Retina (tissue), 1 donor: ENCODE measurements at places on chromosomes 6 and 20.
A peak's percentile ranks its signal among the peaks of the same experiment; 100 is the strongest.

GRCh38 chr6:149925253-149925973, 2.5 kb upstream of the RAET1G start:
- DNase-seq = peak; percentile 65

DNA sequence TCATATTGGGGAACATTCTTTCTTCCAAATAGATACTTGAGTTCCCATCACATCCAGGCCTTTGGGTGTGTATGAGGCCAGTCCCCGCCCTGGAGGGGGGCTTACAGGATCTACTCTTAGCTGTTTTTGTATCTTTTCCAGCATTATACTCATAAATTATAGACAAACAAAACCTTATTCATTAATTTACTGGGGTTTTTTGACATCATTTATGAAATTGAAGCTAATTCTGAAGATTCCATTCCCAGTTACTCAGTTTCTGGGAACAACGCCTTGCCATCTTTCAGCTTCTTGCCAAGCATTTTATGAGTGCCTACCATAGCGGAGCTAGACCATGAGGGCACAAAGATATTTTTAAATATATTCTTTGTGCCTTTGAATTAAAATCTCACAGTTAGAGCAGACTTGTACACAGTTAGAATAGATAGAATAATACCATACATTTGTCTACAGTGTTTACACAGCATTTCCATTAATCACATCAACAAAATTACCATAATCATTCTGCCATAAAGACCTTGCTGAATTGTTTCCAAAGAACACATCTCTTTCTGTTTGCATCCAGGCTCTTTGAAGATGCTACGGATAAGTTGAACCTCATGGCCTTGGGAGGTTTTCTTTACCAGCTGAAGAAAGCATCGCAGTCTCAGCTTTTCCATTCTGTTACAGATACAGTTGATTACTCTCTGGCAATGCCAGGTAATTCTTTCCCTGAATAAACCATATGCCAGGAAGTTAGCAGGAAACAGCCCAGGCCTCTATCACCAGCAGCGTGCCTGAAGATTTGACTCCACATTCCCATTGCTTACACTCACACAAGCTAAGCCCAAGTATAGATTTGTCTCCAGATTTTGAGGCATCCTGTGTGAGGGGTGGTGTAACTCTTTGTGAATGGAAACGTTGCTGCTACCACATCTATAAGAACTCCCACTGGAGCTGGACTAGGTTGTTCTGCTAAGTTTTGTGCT, 75.4 kb upstream of the PBOV1 start:
- DNase-seq = no peak

- DNase-seq = no peak
Measured at GRCh38 chr6:45718131-45718530, 297.5 kb downstream of the CLIC5 start.

DNA sequence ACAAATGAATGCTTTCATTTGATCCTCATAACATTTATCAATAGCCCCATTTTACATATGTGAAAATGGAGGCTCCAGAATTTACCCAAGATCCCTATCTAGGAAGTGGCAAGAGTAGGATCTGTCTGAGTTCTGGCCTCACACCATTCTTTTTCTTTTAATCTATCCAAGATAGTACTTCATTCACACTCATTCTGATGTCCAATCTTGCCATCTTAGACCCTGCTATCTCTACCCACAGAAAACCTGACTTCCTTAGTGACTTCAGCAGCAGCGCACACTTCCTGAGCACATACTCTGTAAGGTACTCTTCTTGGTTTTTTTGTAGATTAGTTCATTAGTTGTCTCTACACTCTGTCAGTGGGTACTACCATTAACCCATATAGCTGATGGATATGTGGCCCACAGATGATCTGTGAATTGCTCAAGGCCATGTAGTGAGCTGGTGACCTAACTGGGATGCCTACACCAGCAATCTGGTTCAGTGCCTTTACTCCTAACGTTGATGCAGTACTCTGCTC, 36.3 kb downstream of the COX4I2 start:
- no peak for DNase-seq

DNA sequence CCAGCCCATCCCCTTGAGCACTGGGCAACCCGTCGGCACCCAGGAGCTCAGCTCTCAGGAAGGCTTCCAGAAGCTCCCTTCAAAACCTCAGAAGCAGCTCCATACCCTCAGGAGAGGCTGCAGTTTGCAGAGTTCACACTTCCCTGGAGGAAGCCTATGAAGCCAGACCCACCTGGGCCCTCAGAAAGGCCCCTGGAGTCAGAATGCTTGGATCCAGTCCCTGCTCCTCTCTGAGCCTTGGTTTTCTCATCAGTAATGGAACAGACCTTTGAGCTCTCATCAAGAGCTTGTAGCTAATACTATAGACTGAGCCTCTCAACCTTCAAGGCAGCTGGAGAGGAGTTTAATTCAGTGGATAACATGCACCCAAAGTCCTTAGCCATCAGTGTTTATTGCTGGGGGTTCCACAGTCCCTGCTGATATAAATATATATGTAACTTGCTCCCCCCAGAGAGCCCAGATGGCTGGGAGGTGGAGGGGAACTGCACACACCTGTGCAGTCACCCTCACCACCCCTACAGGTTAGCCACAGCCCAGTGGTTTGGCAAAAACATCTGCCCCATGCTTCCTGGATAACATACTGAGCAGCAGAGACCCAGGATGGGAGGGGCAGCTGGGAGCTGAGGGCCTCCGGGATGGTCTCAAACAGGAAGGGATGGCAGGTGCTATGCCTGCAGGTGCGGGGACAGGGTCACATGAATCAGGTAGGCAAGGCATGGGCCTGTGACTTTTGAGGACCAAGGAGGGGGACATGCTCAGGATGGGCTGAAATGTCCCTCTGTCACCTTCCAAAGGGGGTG, 120.1 kb downstream of the SNX5 start:
- no peak for DNase-seq

DNA sequence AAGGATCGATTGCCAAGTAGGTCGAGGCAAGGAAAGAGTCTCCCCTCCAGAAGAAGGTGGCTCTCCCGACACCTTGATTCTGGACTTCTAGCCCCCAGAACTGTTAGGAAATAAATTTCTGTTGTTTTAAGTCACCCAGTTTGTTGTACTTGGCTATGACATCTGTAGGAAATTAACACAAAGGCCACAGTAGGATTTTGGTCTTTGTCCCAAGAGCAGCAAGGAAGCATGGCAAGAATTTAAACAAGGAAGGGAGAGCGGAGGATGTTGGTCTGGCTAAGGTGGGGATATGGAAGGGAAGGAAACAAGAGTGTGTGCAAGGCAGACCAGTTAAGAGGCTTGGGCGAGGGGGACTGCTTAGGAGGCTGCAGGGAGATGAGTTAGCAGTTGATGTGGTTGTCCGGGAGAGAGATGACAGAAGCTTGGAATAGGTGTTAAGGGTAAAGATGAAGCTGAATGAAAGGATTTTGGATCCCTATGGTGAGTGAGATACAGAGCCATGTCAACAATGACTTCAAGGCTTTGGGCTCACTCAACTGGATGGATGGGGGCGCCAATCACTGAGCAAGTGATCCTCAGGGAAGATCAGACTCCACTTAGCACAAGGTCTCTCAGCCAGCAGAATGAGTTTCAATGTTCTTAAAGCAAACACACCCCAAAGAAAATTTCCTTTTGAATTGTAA, 140.5 kb upstream of the ZNF217 start:
- DNase-seq = no peak

DNA sequence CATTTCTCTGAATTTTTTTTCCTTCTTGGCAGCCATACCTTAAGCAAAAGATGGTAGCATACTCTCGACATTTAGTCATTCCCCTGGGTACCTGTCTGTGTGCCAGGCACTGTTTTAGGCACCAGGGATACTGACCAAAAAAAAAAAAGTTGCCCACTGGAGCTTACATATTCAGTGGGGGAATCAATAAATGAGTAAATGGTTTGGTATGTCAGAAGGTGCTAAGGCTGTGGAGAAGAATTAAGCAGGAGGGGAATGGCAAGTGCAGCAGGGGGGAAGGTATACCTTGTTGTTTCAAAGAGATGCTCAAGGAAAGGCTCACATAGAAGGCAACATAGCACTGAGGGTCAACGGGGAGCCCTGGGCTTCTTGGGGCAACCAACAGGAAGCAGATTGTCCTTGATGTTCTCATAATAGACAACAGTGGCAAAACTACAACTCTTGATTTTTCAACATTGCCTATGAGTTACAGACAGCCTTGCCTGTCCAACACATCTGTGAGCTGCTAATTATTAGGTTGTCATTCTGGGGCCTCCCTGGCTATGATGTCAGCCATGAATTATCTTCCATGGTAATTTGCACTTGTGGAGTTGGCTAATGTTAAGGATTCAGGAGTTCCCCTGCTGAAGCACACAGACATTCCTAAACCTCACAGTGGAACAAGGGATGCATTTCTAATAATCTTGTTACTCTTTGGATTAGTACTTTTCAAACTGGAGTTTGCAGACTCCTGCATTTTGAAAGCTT, 19.6 kb downstream of the NT5E start:
- DNase-seq = no peak

DNA sequence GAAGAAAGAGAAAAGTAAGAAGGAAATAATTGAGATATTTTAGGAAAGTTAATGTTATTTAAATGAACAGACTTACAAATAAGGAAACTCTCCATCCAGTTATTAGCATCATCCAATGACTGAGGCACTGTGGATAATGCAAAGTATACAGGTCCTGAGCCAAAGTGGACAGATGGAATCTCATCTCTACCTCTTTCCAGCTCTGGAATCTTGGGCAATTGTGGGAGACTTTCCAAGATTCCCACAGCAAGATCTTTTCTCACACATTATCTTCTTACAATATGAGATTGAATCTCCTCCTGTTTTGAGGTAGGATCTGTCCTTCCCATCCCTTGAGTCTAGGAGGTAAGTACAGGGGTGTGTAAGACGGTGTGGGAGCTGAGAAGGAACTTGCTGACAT, 28.9 kb downstream of the HTR1E start:
- no peak for DNase-seq

- DNase-seq = no peak
Measured at GRCh38 chr6:60668428-60668827, 1617.6 kb downstream of the KHDRBS2 start.

DNA sequence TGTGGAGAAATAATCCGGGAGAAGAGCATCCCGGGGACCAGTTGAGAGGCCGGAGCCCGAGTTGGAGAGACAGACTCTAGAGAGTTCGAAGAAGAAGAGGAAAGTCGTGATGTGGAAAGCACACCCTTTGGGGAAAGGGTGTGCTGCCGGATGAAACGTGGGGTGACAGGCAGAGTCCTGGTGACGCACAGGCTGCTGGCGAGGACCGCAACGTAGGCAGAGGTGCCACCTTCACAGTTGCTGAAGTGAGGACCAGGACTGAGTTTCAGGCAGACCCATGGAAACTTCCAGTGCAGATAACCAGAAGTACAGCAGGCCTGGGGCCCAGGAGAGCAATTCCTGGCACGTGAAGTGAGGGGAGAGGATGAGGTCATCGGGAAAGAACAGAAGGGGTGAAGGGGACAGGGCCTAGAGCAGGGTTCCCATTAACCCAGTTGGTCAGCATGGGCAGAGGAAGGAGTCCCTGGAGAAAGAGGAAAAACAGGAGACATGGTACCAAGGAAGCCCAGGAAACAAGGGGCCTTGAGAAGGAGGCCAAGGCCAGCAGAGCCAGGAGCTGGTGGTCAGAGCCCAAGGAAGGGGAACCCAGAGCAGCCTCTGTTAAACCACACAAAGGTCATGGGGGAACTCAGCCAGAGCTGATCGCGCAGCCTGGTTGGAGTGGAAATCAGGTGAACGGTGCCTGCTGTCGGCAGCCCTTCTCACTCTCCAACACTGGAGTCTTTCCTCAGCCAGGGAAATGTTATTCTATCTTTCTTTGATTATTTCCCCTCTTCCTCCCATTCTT, 84.1 kb downstream of the PRND start:
- DNase-seq = no peak

GRCh38 chr20:64191002-64191401, 26.8 kb downstream of the MYT1 start:
- DNase-seq = no peak

- no peak for DNase-seq
Measured at GRCh38 chr20:20638878-20639277, 73.6 kb downstream of the RALGAPA2 start.

GRCh38 chr20:34328928-34329677, 25.9 kb upstream of the AHCY start:
- DNase-seq = no peak

GRCh38 chr6:67011441-67011840, 1304.4 kb upstream of the EYS start:
- no peak for DNase-seq

DNA sequence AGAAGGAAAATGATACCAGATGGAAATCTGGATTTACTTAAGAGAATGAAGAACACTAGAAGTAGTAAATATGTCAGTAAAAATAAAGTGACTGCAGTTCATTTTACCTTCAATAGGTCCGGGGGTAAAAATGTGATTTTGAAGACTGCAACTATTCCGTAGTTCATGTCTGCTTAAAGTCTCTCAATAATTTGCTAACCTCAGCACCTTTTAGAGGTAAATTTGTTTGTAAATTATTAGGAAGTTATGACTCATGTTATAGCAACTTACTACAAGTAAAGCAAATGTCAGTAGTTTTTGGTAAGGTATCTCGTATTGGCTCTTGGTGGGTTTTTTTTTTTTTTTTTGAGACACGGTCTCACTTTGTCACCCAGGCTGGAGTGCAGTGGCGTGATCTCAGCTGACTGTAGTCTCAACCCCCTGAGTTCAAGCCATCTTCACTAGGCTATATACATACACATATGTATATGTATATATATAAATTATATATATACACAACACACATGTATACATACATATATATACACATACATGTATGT, 32.1 kb downstream of the BICRAL start:
- DNase-seq = no peak

DNA sequence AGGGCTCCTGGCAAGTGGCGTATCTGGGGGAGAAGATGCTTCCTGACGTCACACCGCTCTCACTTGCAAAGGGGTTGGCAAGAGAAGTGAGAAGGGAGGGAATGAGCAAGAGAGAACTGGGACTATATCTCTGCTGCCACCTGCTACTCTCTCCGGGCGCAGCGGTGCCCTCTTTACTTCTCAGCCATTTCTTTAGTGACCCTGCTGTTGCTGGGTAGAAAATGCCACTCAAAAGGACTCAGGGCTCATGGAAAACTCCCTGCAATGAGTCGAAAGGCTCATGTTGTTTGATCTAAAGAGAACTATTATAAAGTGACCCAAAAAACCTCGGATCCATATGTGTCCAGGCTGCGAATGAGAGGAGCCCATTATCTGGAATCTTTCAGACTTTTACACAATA, 401.8 kb downstream of the SAMD5 start:
- no peak for DNase-seq

DNA sequence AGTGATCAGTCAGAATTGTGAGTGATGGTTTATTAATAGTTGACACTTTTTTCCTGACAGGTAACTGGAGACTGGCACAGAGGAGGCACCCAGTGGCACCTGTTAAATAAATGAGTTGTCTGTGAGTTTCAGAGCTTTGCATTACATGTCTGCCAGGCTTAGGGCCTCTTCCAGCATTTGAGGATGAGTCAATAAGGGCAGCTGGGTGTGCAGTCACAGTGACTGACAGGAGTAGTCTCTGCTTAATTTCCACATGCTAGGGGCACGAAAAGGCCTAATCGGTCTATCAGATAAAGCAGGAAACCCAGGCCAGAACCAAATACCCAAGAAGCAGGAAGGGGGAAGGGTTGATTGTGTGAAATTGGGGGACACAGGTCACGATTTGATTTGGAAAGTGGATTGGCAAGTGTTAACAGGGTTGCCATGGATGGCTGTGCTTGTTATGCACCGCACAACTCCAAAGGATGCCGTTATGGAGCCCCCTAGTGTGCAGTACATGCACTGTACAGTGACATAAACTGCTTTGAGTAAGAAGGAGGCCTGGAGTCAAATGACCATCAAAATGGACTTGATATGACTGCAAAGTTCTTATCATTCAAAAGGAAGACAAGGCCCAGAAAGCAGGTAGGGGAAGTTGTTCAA, 111.9 kb upstream of the GGTLC1 start:
- DNase-seq = peak; percentile 64
